Coronary artery (tissue), 2 donors: ENCODE measurements at places on chromosomes 7 and 10.

DNA sequence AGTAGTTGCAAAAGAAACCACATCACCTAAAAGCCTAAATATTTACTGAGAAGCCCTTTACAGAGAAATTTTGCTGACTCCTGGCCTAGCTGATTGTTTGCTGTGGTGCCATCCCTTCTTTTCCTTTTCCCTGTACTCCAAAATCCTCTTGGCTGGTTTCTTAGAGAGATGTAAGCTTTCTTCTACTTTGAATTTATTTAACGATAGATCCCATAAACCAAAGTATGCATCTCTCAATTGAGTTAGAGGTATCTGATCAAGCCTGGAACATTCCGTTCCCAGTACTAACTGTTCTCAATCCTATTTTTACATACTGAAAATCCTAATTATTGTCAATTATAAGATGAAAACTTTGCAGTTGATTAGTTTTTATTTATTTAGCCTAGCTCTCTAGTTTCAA, 6.3 kb downstream of the TMEM60 start:
- DNase-seq = no peak

GRCh38 chr7:29106669-29106988, 39.7 kb downstream of the CPVL start:
- no peak for DNase-seq

DNA sequence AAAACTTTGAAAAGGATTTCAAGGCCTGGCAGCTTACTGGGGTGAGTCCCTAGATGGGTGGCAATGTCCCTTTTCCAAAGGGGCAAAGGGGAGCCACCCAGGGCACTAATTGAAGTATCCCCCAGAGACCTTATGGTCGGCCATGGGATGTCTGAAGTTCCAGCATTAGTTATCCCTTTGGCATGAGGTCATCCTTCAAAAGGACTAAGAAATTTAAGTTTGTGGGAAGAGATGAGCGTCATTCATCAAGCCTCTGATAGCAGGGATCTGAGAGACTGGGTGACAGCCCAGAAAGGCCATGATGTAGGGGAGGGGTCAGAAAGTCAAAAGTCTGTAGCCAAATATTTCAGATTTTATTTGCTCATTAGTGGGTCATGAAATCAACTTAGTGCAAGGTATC, 195.3 kb downstream of the ZNF438 start:
- DNase-seq = no peak

GRCh38 chr10:59336632-59337031, 25.7 kb downstream of the FAM13C start:
- DNase-seq = no peak

- DNase-seq = no peak
These were observed 27.9 kb downstream of the MTURN start for GRCh38 chr7:30162622-30163124.

DNA sequence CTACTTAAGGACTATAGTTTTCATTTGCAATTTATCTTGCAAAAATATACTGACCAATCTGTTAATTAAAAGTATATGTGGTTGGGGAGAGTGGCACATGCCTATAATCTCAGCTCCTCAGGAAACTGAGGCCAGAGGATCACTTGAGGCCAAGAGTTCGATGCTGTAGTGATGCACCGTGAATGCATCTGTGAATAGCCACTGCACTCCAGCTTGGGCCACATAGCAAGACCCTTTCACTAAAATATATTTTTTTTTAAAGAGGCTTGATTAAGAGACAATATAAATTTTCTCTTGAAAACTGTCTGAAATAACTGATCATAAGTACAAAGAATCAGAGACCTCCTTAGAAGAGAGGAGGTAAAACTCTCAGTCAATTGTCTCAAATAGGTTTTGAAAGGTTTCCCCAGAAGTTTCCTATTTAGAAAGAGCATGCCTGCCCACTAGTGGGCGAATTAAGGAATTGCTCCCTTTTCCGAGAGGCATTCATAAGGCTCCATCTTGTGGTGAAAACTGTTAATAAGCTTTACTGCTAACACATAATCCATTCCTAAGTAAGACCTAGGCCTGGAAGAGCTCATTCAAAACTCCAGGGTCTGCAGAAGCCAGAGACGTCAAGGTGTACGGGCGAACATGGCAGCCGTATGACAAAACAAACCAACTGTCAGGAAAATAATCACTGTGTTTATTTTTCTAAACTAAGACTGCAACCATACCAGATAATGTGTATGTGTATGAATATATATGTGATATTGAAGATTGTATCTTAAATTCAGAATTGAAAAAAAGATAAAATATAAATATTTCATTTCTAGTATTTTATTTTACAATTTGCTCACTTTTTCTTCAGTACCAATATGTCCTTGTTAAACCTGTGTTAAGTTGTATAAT, 6.8 kb upstream of the TAS2R40 start:
- no peak for DNase-seq

GRCh38 chr10:733086-733485, 43.6 kb upstream of the DIP2C start:
- no peak for DNase-seq

DNA sequence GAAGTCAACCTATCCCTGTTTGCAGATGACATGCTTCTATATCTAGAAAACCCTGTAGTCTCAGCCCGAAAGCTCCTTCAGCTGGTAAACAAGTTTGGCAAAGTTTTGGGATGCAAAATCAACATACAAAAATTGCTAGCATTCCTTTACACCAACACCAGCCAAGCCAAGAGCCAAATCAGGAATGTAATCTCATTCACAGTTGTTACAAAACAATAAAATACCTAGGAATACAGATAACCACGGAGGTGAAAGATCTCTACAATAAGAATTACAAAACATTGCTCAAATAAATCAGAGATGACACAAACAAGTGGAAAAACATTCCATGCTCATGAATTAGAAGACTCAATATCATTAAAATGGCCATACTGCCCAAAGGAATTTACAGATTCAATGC, 50.4 kb upstream of the ZNF365 start:
- no peak for DNase-seq

DNA sequence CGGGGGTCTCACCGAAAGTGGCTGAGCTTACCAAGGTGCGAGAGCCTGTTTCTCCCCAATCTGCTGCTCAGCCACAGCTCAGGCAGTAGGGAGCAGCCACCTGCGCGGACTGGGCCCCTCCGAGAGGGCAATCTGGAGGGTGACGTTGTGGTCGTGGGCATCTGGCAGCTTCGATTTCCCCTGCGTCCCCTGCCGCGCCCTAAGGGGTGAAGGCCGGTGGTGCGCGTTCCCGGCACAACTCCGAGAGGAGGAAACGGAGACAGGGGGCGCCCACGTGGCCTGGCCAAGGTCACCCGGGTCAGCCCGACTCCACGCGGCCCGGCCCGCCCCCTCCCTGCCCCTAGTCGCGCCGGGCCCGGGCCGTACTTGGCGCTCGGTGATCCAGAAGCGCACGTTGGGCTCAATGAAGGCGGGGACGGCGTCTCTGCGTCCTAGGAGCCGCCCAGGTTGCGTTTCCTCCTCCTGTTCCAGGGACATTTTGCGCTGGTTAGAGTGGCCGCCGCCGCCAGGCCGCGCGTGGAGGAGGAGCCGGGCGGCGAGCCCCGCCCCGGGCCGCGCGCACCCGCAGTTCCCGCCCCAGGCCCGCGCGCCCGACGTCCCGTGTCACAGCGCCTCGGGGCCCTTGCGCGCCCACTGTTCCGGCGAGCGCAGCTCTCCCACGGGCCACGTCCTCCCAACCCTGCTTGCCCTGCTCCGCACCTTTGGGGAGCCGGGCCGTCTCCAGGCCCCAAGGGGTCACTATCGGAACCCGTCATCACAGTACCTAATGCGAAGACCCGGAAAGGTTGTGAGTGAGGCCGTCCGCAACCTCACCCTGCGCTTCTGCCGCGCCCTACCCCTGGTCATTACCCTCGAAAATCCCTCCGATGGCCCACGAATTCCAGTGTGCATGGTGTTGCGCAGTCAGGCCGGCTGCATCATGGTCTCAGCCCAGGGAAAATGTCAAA, at the start of gene SFXN4:
SFXN4 (minus strand) TSS at position 544 of the 947 bp plus-strand sequence; CDS start at position 477, 67 bp downstream.
- peak; percentile 85 for DNase-seq

GRCh38 chr10:121668314-121669027, 70.2 kb upstream of the FGFR2 start:
- DNase-seq = peak; percentile 79

- no peak for DNase-seq
These were observed 87.9 kb downstream of the RNF216 start for GRCh38 chr7:5693529-5693928.

DNA sequence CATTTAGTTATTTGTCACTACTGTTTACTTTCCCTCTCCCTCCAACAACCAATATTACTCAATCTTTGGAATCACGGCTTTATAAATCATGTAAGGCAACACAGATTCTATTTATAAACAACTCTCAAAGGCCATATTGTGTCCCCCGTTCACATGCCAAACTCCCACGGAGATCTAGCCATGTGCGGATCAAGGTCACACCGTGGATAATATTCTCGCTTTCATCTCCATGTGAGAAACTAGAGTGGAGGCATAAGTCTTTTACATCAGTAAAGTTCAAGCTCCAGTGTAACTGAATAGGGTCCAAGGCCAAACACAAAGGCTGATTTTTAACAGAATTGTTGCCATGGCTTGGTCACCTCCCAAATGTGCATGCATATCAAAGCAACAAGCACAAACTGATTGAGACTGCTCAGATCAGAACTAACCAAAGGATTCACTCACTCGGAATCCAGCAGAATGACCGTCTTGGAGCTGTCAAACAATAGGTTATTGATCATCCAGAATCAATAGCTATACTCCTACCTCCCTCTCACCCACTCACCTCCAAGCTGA, 569.5 kb upstream of the LRRN3 start:
- DNase-seq = no peak

DNA sequence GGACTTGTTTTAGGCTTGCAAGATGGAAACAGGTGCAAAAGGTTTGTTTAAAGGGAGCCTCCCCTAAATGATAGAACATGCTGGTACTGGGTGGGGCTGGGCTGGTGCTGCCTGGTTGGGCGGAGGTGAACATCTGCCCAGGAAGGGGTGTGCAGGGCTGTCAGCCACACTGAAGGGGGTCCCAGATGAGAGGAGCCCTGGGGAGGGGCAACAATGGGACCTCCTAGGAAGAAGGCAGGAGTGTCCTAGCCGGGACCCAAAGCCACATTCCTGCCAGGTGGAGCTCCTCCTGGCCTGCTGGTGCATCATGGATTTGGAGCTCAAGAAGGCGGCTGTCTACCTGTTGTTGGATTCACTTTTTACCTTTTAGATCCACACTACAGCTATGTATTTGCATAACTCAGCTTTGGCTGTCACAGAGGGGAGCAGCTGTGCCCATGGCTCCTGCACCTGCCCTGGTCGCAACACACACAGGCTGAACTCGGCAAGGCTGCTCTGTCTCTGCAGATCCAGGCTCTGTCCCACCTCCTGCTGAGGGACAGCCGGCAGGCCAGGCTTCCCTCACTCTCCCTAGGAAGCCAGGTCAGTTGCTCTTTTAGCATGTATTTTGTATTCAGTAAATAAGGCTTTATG, 59.9 kb downstream of the ADARB2 start:
- DNase-seq = no peak

DNA sequence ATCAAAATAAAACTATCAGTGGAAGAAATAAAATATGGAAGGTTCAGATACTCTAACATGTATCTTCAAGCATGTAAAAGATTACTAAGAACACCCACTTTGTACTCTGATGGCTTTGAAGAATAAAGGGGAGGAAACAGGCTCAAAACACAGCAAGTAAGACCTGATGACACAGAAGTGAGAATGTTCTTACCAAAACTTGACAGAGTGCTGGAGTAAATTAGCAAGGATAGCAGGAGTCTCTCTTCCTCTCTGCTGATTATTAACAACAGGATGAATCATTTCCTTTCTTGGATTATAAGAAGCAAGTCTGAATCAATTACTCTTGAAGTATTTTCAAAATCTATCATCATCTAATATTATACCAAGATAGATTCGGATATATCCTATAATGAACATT, 47.5 kb downstream of the GLI3 start:
- no peak for DNase-seq

GRCh38 chr7:98200364-98200763, 10.9 kb upstream of the BHLHA15 start:
- no peak for DNase-seq

- no peak for DNase-seq
These were observed 477.0 kb upstream of the GALNT17 start for GRCh38 chr7:70654979-70655378.

DNA sequence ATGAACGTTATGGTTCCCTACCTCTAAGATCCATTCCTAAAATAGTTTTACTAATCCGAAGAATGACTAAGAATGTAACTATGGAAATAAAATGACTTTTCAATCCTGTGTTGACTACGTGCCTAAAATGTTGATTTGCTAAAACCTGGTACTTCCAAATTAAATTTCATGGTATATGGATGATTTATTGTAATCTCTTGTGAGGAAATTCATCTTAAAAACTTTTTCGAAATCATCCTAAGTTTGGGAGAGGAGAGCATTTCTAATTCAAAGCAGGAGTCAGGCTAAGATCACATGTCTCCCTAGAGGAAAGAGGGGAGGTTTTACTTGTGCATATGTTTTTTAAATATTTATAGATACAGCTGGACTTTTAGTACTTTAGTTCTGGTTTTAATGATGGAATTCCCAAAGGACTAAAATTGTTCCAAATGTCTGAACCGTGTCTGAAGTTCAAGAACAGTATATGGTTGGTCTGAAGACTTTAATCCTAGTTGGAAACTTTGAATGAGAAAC, 483.9 kb downstream of the AUTS2 start:
- DNase-seq = no peak

- DNase-seq = no peak
These were observed 188.4 kb upstream of the CACNA2D1 start for GRCh38 chr7:82631998-82632397.

DNA sequence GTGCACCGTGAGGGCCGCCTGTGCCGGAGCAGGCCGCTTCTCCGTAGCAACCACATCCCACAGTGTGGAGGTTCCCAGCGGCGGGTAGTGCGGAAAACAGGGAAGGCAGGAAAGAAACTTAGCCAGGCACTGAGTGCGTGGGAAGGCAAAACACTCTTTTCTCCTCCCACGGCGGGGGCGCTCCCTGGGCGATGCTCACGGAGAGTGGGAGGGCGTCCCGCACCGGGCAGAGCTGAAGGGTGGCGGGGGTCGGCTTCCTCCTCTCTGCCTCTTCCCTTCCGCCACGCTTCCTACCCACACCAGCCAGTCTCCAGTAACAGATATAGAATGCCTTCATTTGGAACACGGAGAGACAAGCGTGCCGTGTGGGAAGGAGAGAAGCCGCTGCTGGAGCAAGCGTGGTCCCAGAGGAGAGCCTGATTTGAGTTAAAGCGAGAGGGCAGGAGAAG, 252.5 kb downstream of the PAXIP1 start:
- no peak for DNase-seq

- DNase-seq = no peak
These were observed 76.8 kb upstream of the POM121L12 start for GRCh38 chr7:52958621-52959140.

DNA sequence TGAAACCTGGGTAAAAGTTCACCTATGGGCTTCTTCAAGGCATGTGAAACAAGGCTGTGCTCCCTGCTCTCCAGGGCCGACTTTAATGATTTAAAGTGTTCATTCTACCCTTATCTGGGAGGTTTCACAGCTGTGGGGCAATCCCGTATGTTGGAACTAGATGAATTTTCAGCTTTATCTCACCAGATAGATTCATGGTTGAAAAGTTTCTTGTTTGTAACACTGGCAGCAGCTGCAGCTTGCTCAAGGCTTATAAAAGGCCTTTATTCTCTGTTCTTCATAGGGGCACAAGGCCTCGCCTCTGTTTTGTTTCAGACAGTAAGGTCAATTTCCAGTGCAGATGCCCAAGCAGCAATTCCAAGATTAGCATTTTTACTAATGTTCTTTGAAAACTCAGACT, 70.4 kb upstream of the DNAJB12 start:
- DNase-seq = no peak

GRCh38 chr7:120949998-120950538, 509 bp upstream of the ING3 start:
- DNase-seq = no peak
